Muscle of leg (tissue), 16 donors: ENCODE measurements at places on chromosomes 6 and 20. TPM values are rescaled to one million over a fixed set of nuclear protein-coding genes. Genes with fewer than 3 reads are reported as not detected.

- H3K27me3 ChIP-seq = no peaks in the 10 kb centered on the region
- H3K4me3 ChIP-seq = no peak overlapping the region
- DNase-seq = no peak
- H3K27ac ChIP-seq = no peak overlapping the region
- H3K4me1 ChIP-seq = no peaks in the 10 kb centered on the region
Observed at GRCh38 chr6:149181304-149181703, 136.2 kb upstream of the TAB2 start.

GRCh38 chr20:21615617-21616080 is 89.8 kb upstream of the PAX1 start:
- H3K4me1 ChIP-seq = no peaks in the 10 kb centered on the region
- H3K4me3 ChIP-seq = no peak overlapping the region
- H3K27me3 ChIP-seq = peaks cover 2% of the 10 kb centered on the region
- no peaks in the 10 kb centered on the region for H3K36me3 ChIP-seq
- no peak overlapping the region for H3K27ac ChIP-seq

DNA sequence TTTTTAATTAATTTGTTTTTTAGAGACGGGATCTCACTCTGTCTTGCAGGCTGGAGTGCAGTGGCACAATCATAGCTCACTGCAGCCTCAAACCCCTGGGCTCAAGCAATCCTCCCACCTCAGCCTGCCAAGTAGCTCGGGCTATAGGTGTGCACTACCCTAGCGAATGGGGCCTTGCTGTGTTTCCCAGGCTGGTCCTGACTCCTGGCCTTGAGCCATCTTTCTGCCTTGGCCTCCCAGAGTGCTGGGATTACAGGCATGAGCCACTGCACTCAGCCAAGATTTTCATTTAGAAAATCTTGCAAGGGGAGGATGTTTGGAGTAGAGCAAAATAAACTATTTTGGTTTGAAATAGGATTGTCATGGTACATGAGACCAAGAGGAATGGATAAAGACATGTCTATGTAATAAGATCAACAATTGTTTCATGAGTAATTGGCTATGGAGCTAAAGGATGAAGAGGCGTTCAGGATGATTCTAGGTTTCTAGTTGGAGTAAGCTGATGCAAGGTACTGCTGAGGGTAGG is 237.8 kb downstream of the UST start:
- H3K4me1 ChIP-seq = peaks cover 2% of the 10 kb centered on the region
- no peak overlapping the region for H3K27ac ChIP-seq
- no peaks in the 10 kb centered on the region for H3K27me3 ChIP-seq
- H3K4me3 ChIP-seq = no peak overlapping the region
- DNase-seq = no peak
- no peaks in the 10 kb centered on the region for H3K36me3 ChIP-seq

Gene DYNLT2
- total RNA-seq = 3.1 TPM

Gene C6orf132
- total RNA-seq = 0.53 TPM
